ENCODE measurements at places on chromosomes 4 and X. TPM values are rescaled to one million over a fixed set of nuclear protein-coding genes. Genes with fewer than 3 reads are reported as not detected.

DNA sequence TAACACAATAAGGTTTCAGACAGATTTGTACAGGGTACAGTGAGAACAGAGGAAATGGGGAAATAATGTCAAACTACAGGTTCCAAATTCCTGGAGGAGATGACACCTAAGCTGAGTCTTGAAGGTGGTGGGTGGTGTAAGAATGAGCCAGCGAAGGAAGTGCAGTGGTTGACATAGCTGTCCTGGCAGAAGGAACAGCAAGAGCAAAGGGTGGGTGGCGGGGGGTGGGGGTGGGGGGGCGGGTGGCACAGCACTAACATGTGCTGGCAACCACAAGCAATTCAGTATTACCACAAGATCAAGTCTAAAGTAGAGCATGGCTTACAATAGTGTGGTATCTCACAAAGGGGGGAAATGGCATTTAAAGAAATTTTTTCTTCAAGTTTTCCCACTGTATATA lies 13.1 kb upstream of the G3BP2 start:
- no peak for DNase-seq

DNA sequence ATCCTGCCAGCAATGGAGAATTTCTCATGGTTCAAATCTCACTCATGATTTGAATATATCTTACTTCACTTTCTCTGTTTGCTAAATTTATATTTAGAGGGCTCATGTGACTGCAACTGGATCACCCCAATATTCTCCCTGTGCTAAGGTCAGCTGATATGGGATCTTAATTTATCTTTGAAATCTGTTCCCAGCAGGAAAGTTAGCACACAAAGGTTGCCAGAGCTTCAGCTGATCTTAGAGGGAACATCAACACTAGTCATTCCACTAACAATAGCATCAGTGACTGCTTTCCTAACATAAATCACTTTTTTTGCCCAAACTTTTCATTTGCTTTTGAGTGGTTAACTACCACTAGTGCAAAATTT lies 1270.0 kb downstream of the ARAP2 start:
- no peak for DNase-seq

HDAC8 gene
- 26.5 TPM for polyA plus RNA-seq

DNA sequence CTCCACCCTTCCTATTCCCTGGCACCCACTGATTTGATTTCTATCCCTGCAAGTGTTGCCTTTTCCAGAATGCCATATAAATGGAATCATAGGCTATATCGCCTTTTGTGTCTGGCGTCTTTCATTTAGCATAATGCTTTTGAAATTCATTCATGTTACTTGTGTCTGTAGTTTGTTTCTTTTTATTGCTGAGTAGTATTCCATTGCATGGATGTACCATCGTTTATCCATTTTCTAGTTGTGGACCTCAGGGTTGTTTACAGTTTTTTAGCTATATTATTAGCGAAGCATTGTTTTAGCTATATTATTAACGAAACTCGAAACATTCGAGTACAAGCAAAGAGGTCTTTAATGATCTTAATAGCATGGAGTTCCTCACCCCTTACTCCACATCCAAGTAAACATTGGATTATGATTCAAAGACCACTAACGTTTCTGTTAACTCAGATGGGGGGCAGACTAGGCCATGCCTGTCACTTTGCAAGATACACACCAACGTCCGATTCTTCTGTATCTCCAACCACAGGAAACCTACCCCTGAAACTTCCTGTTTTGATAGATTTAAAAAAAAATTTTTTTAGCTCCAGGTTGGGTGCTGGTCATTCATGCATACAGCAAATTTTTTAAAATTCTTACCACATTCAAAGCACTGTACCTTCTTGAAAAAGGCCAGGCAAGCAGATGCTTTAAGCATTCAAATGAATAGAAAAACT lies 1.1 kb downstream of the DCK start:
- no peak for DNase-seq

CXCL10 gene
- 3.9 TPM for polyA plus RNA-seq

- no peak for DNase-seq
Observed at GRCh38 chrX:78314561-78314960, 12.8 kb downstream of the CYSLTR1 start.

GPC3 gene
- polyA plus RNA-seq: 75.8 TPM

HSFX4 gene
- 0.15 TPM for polyA plus RNA-seq

DNA sequence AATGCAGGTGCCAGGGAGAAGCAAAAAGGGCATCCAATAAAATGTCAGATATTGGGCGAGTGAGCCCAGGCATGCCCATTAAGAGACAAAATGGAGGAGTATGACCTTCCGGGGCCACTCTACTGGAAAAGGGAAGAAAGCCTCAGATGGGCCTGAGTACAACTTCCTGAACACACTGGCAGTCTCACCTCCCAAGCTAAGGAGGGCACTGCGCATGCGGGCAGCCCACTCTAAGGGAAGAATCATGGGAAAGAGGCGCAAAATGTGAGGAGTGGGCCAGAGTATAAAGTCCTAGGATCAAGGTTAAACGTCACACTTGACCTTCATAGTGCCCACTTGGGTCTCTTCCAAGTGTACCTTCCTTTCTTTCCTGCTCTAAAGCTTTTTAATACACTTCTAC lies 63.5 kb downstream of the TIGD2 start:
- DNase-seq: no peak

DNA sequence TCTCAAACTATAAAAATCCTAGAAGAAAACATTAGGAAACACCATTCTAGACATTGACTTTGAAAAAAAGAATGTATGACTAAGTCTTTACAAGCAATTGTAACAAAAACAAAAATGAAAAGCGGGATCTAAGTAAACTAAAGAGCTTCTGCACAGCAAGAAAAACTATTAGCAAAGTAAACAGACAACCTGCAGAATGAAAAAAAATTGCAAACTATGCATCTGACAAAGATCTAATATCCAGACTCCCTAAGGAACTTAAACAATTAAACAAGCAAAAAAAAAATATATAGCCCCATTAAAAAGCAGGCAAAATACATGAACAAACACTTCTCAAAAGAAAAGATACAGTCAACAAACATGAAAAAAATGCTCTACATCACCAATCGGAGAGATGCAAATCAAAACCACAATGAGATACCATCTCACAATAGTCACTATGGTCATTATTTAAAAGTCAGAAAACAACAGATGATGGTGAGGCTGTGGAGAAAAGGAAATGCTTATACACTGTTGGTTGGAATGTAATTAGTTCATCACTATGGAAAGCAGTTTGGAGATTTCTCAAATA lies 168.1 kb downstream of the EPHA5 start:
- no peak for DNase-seq

NLRP2B gene
- polyA plus RNA-seq: 0.03 TPM

DNA sequence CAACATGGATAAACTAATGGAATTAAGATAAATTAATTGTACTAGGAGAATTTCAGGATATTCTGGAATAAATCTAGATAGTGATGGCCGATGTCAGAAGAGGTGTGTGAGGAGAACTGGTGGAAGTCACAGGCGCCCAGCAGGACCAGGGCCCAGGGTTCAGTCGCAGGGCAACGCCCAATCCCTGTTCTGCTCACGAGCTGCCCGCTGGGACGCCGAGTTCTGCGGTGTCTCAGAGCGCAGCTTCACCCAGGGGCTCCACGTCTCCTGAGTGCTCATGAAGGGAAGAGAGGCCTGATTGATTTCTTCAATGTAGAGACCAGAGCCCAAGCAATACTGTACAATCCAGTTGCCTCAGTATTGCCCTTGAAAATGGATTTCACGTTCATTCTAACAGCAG lies 1.5 kb upstream of the HSPA4L start:
- DNase-seq: no peak

DNA sequence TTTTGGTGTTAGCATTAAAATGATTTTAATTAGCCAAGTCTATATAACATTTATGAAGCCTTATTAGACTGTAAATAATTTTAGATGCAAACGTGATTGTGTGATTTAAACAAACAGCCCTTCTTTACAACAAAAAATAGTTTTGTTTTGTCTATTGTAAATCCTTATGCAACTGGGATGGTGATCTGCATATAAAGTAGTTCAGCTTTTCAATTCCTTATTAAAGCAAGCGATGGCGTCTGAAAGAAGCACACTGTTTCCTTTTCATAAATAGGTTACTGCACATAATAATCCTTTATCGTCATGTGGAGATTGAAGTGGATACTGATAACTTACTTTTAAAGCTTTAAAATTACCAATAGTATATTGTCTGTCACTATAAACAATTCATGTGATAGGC lies 8.8 kb downstream of the SLITRK2 start:
- no peak for DNase-seq

CYSLTR1 gene
- polyA plus RNA-seq: 2.1 TPM

GRCh38 chrX:134472041-134472440 lies 12.1 kb downstream of the HPRT1 start:
- DNase-seq: no peak

All from large intestine (tissue), 12 donors.